ENCODE measurements at places on chromosomes 12 and 14.
A peak's percentile ranks its signal among the peaks of the same experiment; 100 is the strongest.

GRCh38 chr14:68312884-68313610 is 479.8 kb downstream of the ZFP36L1 start:
- DNase-seq = no peak

DNA sequence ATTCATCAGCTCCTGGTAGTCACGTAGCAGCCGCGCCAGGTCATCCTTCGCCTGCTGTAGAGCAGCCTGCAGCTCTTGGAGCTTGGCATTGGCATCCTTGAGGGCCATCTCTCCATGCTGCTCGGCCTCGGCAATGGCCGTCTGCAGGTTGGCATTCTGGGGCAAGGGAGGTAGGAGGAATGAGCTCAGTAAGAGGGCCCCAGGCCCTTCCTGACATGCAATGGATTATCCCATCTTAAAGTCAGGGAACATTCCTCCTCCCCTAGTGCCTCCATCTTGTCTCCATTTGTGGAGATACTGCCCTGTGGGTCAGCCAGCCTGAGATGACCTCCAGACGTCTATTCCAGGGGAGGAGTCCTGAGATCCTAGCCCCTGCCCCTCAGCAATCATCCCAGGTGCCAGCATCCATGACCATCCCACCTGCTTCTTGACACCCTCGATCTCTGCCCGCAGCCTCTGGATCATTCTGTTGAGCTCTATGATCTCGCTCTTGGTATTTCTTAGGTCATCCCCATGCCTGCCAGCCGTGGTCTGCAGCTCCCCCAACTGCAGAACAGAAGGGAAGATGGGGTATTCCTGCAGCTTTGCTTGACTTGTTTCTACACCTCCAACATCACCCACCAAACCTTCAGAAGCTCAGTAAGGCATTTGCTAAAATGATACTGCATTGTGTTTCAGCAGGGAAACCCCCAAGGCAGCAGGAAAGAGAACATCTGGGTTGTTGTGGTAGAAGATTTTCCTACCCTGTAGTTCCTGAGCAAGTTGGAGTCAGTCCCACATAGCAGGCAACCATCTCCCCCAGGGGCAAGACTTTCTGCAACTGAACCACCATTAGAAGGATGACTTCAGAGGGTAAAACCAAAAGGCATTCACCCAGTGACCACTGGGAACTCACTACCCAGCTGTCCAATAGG is 4.4 kb downstream of the KRT3 start:
- DNase-seq = no peak

- DNase-seq = no peak
These were observed 241.3 kb upstream of the TMEM132C start for GRCh38 chr12:128025589-128026245.

GRCh38 chr12:100293017-100293416 is 26.0 kb downstream of the SCYL2 start:
- no peak for DNase-seq

DNA sequence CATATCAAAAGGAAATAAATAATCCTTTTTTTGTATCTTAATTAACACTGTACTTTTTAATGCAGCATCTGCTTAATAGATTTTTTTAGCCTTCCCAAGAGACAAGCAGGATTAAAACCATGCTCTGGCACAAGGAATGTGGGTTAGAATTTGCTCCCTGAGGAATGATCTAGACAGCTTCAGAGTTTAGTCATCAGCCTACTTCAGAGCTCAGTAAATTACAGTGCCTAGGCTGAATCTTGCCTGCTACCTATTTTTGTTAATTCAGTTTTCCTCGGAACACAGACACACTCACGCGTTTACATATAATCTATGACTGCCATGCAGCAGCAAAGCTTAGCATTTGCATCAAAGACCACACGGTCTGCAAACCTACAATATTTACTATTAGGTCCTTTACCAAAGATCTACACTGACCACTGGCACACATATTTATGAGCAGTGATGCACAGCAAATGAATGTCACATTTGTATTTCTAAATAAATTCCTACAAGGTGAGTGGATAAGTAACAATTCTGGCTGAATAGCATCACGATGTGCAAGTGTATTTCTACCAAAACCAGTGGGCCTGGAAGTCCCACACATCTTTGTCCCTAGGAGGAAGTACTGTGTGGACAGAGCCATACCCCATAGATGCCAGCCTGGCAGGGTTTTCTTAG is 309.8 kb upstream of the TMEM132C start:
- peak; percentile 57 for DNase-seq

- no peak for DNase-seq
These were observed 581 bp downstream of the LRRC10 start for GRCh38 chr12:69610126-69610525.

GRCh38 chr14:59189091-59189785 is 771 bp downstream of the DAAM1 start:
- DNase-seq = peak; percentile 35

GRCh38 chr12:25119020-25119419 is 75.9 kb downstream of the DNAI7 start:
- DNase-seq = no peak

GRCh38 chr12:123401753-123402683 is 18.1 kb downstream of the KMT5A start:
- DNase-seq = no peak

DNA sequence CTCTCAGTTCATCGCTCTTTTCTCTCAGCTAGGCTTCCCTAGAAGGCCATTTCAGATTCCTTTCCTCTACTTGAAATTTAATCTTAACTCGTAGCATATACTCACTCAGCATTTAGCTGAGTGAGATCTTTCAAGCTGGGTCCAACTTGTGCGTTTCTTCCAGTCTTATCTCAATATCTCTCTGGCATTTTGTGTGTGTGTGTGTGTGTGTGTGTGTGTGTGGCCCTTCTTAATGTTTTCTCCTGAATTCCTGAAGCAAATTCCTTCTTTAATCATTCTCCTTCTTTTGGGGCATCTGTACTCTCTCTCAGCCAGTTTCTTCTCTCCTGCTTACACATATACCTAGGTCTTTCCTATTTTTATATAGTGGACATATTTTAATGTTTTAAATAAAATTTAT is 129.1 kb downstream of the KITLG start:
- no peak for DNase-seq

GRCh38 chr14:100312877-100313400 is 6.7 kb upstream of the SLC25A29 start:
- no peak for DNase-seq

- DNase-seq = no peak
These were observed 21.0 kb downstream of the PIGH start for GRCh38 chr14:67579040-67579439.

DNA sequence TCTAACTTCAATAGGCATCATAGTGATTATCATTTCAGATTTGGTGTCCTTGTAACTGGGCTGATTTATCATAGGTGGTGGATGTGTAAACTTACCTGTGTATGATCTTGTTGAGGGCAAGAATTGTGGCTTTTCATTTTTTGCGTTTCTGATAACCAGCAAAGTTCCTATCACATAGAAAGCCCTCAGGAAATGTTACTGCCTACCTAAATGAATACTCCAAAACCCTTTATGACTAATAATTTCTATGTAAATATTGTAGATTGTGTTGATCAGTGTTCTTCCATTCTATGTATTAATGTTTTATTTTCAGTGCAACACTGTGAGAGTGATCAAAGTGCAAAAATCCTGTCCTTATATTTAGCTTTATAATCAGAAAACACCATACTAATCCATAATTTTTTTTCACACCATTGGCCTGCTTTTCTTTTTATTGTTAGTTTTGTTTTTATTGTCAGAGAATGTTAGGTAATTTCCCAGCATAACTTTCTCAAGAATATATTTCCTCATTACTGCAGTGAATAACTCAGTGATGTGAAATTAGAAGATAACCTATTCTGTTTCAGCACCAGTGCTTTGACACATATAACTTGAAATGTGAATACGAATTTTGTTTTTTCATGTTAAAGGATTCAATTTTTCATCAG is 94.1 kb downstream of the GPHN start:
- DNase-seq = no peak

DNA sequence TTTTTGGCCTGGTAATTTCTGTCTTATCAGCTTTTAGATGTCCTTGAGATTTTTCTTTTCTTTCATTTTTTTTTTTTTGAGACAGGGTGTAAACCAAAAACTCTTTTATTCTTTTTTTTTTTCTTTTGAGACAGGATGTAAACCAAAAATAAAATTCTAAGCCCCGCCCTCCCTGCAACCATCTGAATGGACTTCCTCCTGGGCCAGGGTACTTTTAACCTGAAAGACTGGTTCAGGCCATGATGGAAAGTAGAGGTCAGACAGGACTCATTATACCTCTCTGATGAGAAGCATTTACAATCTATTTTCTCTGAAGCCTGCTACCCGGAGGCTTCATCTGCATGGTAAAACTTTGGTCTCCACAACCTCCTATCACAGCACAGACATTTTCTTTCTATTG is 33.5 kb upstream of the TCL1B start:
- no peak for DNase-seq

GRCh38 chr14:71574976-71575375 is 357.3 kb upstream of the RGS6 start:
- DNase-seq = peak; percentile 71

GRCh38 chr14:99462210-99462609 is 18.4 kb downstream of the SETD3 start:
- no peak for DNase-seq

GRCh38 chr12:84046859-84047258 is 865.7 kb downstream of the SLC6A15 start:
- DNase-seq = no peak

DNA sequence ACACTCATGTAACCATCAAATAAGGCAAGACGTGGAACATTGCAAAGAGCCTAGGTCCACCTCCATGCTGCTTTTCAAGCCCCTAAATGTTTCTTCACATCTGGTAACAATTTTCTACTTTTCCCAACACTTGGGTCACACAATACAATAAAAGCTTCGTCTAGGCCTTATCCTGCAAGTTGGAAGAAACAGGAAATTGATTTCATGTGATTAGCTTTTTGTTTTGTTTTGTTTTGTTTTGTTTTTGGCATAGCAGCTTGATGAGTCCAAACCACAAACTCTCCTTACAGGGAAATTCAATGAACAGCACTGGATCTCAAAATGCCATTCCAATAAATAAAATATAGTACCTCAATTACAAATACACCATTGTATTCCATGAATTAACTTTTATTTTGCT is 19.3 kb downstream of the TAS2R50 start:
- peak; percentile 56 for DNase-seq

DNA sequence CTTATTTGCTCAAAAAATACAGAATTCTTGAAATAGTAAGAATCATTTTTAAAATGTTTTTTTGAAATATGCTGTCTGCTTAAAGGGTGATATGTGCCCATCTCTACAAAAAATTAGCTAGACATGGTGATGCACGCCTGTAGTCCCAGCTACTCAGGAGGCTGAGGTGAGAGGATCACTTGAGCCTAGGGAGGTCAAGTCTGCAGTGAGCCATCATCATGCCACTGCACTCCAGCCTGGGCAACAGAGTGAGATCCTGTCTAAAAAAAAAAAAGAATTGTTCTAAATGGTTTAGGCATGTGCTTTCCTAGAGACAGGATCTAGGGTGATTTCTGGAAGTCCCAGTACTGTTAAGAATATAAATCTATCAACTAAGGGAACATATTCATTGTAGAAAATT is 75.6 kb upstream of the HECTD1 start:
- no peak for DNase-seq

DNA sequence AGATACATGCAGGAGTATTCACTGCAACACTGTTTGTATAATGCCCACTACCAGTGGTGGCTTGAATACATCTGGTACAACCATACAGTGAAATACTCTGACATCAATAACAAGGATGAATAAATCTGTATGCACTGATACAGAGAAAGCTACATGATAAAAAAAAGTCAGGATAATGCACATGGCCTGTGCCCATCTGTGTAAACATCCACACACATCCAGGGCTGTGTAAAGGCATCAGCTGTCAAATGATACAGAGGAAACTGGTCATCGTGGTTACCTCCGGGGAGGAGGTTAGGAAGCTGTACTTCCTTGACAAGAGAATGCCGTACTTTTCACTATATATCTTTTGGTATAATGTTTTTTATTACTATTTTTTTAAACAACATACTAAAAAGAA is 176.6 kb downstream of the FOXN3 start:
- DNase-seq = no peak

- DNase-seq = no peak
These were observed 1.3 kb downstream of the ATP2A2 start for GRCh38 chr12:110282300-110282860.

DNA sequence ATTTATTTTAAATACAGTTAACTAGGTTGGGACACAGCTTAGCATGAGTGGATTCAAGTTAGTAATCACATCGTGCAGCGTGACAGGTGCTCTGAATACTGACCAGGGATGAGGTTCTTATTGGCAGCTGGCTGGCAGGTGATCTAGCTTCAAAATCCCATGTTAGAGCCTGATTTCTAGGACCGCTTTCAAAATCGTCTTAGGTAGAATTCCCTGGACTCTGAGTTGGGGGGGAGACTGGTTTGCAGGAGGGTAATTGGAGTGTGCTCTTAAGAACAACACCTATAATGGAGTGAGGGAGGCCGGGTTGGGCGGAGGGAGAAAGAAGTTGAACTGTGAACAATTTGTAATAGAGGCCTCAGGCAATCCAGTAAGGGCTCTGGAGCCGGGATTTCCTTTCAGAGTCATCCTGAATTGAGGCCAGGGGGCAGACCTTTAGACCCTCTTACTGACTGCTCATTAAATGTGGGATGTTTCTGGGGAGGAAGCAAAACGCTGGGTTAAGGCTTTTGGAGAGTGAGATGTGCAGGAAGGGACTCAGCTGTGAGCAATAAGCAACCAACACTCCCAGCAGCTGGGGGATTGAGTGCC is 874 bp upstream of the YARS2 start:
- DNase-seq = no peak

DNA sequence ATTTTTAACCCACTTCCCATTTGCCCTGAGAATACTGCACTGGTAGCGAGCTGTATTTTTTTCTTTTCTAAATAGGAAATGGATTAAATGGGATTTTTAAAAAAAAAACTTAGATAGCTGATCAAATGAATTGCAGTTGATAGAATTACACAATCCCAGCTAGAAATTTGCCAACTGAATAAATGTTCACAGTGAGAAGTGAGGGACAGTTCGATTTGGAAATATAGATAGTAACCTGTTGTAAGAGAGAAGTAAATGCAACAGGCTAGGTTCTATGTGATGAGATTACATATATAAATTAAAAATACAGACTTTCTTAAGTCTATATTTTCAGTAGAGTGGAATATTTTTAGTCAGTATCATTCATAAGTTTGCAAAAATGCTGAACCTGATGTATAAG is 48.1 kb upstream of the SMCO2 start:
- DNase-seq = no peak

GRCh38 chr12:49276304-49277290 is 11.7 kb downstream of the TUBA1C start:
- no peak for DNase-seq

Measured in GM03348 (cell line).